ENCODE measurements at places on chromosomes 2 and 18.

DNA sequence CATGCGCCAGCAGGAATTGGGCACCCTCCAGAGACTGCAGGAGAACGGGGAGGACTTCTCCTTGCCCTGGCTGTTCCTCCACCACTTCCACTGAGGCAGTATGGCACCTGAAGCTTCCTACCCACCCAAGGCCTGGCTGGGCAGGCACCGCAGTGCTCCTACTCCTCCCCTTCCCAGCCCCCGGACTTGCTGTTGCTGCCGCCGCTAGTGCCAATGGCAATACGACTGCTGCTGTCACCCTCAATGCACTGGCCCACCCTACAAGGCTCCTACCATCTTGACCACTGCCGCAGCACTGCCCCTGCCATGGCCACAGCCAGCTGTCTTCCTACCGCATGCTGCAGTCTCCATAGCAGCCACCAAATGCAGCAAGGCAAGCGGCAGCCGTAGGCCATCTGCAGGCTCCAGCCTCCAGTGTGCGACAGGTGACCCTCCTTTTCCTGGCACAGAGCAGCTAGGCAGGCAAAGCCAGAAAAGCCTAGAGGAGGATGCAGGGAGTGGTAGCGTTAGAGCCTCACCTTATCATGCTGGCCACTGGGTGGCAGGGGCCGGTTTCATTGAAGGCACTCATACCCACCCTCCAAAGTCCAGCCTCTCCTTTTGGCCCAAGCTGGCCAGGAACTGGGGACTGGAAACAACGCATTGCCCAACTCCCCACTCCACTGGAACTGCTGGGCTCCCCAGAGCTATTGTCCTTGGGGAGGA, 47.4 kb upstream of the ANKRD62 start:
- DNase-seq, result no peak

- no peak for DNase-seq
Measured at GRCh38 chr18:78160961-78161656, 818.5 kb upstream of the SALL3 start.

DNA sequence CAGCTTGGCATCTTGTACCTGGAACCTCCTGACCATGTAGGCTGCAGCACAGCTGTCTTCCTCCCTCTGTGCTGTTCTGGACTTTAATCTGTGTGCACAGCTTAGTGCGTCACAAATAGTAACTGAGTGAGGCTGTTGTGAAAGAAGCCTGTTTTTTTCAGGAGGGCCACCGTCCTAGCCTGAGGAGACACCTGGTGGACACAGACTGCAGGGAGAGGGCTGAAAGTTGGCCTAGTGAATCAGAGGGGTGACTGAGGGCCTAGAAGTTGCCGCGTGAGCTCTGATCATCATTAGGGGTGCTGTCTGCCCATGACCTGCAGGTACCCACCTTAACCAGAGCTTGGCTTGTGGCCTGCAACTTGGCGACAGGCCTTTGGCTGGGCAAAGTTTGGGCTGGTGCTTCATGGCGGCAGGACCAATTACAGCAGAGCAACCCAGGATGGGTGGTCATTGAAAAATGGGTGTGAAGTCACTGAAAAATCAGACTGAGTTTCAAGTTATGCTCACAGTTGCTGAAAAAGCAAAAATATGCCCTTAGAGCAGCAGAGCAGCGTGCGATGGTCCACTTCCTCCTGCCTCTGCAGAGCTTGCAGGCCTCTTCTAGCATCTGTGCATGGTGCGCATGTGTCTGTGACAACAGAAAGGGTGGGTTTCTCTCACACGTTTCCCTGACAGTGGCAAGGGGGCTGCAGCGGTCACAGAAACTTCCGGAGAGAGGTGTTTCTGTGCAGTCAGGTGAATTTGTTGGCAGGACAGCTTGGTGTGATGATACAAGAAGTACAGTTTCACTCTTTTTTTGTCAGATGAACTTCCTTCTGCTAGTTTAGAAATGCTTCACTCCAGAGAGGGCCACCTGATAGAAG, 9.6 kb downstream of the GDF7 start:
- DNase-seq, result no peak

- no peak for DNase-seq
Measured at GRCh38 chr2:79099140-79099686, 11.4 kb upstream of the REG1B start.

- DNase-seq, result no peak
Measured at GRCh38 chr2:88813612-88814011, 122.1 kb downstream of the RPIA start.

- no peak for DNase-seq
Measured at GRCh38 chr2:235467588-235467987, 26.3 kb upstream of the AGAP1 start.

DNA sequence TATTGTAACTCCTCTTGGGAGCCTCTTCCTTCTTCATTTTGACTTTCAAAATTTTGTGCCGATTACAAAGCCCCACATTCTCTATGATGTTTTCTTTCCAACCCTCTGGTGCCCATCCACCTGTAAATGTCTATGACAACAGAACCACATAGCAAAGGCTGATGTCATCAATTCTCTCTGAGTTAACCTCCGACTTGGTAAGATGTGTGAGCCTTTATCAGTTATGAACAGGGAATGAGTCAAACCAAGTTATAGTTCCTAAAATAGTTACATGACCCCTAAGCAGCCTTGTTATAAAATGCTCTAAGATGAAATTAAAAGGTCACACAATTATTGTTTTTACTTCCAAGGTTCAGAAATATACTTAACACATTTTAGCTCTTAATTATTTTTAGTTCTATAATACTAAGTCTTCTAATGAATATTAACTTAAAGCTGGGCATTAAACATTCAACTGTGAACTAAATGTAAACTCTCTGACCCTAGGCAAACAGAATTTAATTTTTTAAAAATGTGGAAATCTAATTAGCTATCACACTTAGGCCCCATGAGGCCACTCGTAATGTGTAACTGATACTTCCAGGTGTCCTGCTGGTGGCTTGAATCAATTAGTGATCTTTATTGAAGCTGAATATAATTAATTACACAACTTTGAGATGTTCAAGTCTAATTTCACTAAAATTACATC, 102.3 kb upstream of the CYRIA start:
- no peak for DNase-seq

DNA sequence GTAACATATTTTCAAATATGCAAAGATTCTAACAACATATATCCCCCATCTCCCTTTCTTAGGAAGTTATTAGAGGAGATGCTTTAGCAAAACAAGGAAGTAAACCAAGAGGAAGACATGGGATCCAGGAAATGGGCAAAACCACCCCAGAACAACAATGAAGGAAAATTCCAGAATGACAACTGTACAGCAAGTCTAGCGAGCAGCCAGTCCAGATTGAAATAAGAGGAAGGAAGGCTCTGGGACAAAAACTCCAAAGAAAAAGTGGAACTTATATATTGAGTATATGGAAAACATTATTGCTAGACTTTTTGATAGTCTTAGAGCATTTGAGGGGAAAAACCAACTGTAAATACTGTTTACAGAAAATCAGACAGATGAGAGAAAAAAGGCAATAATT, 2.9 kb upstream of the ARPC2 start:
- DNase-seq, result no peak

DNA sequence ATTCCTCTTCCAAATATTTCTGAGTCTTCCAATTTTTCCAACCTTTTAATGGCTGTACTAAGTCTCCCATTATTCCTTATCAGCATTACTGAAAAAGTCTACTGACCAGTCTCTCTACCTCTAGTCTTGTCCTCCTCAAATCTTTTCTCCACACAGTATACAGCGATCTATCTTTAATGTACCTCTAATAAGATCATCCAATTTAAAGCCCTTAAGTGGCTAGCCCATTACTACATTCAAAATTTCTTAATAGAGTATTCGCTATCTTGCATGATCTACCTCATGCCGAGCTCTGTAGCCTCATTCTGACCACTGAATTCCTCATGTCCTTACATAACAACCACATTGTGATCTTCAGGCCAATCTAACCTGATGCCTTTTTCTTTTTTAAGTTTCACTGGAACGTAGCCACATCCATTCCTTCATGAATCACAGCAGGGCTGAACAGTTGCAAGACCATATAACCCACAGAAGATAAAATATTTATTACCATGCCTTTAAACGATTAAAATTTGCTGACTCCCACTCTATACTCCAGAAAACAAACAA, 57.9 kb downstream of the SLC66A3 start:
- DNase-seq, result no peak

GRCh38 chr2:230784795-230785194, 72.2 kb downstream of the CAB39 start:
- no peak for DNase-seq

GRCh38 chr18:41459656-41460055, 495.4 kb upstream of the PIK3C3 start:
- no peak for DNase-seq

DNA sequence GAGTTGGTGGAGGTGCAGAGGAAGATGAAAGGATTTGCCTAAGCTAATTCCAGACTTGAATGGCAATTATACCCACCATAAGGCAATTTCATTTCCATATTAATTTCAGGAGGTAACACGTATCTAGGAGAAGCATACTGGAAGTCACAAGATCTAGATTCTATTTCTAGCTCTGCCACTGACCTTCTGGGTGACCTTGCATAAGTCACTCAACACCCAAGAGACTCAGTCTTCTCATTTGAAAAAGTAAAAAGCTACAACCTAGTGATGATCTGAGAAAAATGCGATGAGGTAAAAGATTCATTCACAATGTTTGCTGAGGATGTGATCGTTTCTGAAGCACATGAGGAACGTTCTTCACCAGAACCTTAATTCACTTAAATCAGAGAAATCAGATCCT, 55.9 kb downstream of the GRB14 start:
- DNase-seq, result no peak

- DNase-seq, result no peak
Measured at GRCh38 chr2:240400371-240401161, 34.9 kb upstream of the GPC1 start.

- DNase-seq, result no peak
Measured at GRCh38 chr2:159515441-159515840, 100.9 kb downstream of the BAZ2B start.

- DNase-seq, result no peak
Measured at GRCh38 chr2:3464401-3465005, 54.8 kb downstream of the ADI1 start.

DNA sequence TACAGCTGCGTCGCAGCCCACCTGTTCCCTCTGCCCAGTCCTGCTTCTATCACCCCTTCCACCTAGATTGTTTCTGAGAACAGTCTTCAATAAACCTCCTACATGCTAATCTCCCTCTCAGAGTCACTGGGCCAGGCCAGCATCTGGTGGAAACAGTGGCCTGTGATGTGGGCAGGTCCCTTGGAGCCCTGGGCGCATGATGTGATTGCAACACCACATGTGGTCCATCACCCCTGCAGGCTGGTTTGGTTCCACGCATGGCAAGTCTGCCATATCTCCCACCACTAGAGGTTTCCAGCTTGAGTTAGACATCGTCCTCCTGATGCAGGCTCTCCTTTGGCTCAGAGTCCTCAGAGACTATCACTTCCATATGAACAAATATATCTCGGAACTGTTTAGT, 83.5 kb downstream of the PRKCE start:
- no peak for DNase-seq

DNA sequence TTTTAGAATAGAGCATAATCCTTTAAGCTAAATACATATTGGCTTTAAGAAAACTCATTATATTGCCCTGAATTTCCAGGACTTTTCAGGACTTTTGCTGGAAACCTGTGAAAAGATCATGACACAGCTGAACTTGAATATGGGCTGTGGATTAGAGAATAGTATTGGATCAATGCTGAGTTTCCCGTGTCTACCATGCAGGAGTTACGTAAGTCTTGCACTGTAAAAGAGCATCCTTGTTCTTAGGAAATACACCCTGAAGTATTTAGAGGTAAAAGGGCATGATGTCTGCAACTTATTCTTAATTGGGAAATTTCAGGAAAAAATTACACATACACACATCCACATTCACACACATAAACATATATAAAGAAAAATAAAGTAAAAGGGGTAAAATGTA, 82.1 kb downstream of the ZFP36L2 start:
- no peak for DNase-seq

DNA sequence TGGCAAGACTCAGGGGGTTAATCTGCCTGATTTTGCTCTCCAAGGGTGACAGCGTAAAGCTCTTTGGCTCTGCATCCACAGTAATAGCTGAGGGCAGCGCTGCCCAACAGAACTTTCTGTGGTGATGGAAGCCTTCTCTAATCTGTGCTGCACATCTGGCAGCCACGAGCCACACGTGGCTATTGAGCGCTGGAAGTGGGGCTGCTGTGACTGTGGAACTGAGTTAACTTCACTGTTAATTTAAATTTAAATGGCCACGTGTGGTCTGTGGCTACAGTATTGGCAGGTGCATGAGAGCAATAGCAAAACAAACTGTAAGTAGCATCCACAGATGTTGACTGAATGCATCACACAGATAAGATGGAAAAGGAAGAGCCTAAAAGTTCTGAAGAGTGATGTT, 47.3 kb upstream of the TMEM200C start:
- no peak for DNase-seq

GRCh38 chr2:207248702-207249377, 83.1 kb upstream of the KLF7 start:
- DNase-seq, result no peak

DNA sequence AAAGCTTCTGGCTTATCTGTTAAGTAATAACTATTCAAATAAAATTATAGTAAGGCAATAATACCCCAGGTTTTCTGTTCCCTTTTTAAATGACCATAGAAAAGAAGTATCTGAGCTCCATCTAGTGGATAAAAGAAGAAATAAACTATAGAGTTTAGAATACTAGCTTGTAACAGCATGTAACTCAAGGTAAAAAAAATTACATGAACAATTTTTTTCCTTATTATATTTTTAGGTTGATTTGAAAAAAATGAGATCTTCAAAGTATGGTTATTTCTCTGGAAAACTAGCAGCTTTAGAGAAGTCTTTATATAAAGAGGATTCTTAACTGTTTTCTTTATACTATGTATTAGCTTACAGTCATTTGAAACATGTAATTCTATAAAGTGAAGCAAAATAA, 58.1 kb downstream of the NCKAP1 start:
- no peak for DNase-seq

DNA sequence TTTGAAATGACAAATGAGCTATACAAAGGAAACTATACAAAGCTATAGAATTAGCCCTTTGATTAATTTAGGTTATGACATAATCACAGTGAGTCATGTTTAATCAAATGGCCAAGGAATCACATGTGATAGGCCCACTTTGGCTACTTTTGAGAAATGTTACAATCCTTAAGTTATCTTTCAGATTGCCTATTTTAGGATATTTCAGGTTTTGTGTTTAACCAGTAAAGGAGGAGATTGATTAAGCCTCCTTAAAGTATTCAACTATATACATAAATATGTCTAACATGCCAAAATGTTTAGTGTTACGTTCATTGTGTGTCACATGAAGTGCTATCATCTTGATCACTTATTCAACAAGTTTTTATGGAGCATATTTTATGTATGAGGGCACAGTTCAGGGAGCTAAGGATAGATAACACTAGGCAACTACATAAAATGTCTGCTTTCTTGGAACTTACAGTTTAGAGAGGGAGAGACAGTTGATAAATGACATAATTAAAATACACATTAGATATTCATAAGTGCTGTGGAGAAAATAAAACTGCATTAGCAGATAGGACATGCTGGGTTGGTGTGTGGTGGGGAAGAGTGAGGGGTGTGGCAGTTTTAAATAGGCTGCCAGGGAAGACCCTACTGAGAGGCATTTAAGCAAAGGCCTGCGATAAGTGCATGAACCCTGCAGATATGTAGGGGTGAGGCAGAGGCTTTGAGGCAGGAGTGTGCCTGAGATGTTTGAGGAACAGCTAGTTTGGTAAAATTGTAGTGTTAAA, 77.2 kb downstream of the LTBP1 start:
- no peak for DNase-seq

GRCh38 chr2:9178904-9179571, 27.6 kb upstream of the ASAP2 start:
- no peak for DNase-seq

GRCh38 chr2:196750977-196751631, 48.4 kb downstream of the GTF3C3 start:
- peak; percentile 58 for DNase-seq

- peak; percentile 44 for DNase-seq
Measured at GRCh38 chr18:50194631-50195532, at the start of gene MYO5B. MYO5B (minus strand) TSS chr18:50195147; CDS start chr18:50194793, 354 bp downstream.

Data from activated CD4-positive, alpha-beta T cell treated with anti-CD3 and anti-CD28 coated beads, Interleukin-2, amount 50 U/mL, for 1 hour (primary cell).